ENCODE measurements at places on chromosomes 6 and 20.

GRCh38 chr20:18739751-18740166 lies 73.8 kb upstream of the SCP2D1 start:
- no peak for DNase-seq

DNA sequence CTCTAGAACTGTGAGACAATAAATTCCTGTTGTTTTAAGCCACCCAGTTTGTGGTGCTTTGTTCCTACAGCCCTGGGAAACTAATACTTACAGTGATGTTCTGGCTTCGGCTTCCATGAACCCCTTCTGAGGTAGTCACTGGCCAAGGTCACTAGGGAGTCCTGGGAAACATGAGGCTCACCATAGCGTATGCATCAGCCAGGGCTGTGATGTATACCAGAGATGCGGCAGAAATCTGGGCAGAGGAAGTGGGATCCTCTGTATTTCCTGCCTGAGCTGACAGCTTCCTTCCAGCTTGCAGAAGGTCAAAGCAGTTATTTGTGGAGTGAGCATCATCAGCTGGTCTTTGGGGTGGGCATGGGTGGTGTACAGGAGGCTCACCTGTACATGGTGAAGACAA lies 27.9 kb downstream of the KAT14 start:
- no peak for DNase-seq

- no peak for DNase-seq
These were observed 596.1 kb downstream of the QKI start for GRCh38 chr6:164010441-164011103.

DNA sequence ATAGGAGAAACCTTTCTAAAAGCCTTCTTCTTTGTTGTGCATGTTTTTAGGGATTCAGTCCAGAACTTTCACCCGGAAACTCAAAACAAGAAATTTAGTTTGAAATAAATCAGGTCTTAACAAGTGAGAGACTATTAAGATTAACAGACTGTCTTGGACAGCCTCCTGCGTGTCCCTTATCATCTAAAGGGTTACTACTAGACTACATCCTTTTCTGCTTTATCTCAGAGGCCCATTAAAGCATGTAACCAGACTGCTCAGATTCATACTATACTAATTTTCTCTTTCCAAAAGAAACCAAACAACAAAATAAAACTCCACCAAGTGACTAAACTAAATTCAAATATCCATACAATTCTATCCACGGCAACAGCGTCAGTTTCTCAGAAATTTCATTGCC lies 173.8 kb downstream of the GMPR start:
- DNase-seq: no peak

GRCh38 chr6:147855803-147856482 lies 347.5 kb downstream of the SAMD5 start:
- no peak for DNase-seq
